ENCODE measurements at places on chromosomes 2 and 18. TPM values are rescaled to one million over a fixed set of nuclear protein-coding genes. Genes with fewer than 3 reads are reported as not detected.

Gene GAL3ST2
- 0.23 TPM for total RNA-seq

- H3K36me3 ChIP-seq = peaks cover 45% of the 10 kb centered on the region
- H3K4me3 ChIP-seq = no peak overlapping the region
- DNase-seq = no peak
- H3K4me1 ChIP-seq = no peaks in the 10 kb centered on the region
These were observed 24.3 kb downstream of the DSC2 start for GRCh38 chr18:31077878-31078277.

DNA sequence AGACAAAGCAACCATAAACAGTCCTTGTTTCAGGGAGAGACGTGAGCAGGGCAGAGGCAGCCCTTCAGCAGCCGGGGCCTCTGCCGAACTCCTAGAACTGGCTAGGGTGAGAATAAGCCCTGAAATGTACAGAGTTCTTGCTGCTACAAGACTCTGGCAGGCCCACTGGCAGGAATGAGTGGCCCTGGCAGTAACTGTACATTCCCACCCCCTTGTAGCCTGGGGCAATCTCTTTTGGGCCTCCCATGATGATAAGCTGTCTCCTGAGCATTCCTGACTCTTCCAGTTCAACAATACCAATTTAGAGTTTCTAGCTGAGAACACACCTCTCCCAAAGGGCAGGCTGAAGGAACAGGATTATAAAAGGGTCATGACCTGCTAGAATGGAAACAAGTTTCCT, 54.3 kb downstream of the HAUS1 start:
- peaks cover 16% of the 10 kb centered on the region for H3K4me1 ChIP-seq
- no peak for DNase-seq
- no peak overlapping the region for H3K4me3 ChIP-seq
- peak overlapping the region; percentile 35 for H3K27ac ChIP-seq
- no peaks in the 10 kb centered on the region for H3K27me3 ChIP-seq

Gene ASPRV1
- 0.85 TPM for total RNA-seq

Gene SDC1
- 0.30 TPM for total RNA-seq

Gene SRD5A2
- total RNA-seq = not detected

- DNase-seq = no peak
- H3K4me3 ChIP-seq = no peak overlapping the region
These were observed 243.0 kb downstream of the HDAC4 start for GRCh38 chr2:239157771-239158170.

Gene ASAP2
- total RNA-seq = 11.3 TPM

- no peaks in the 10 kb centered on the region for H3K27me3 ChIP-seq
- no peak for DNase-seq
These were observed 710 bp downstream of the DUSP19 start for GRCh38 chr2:183079139-183079775.

DNA sequence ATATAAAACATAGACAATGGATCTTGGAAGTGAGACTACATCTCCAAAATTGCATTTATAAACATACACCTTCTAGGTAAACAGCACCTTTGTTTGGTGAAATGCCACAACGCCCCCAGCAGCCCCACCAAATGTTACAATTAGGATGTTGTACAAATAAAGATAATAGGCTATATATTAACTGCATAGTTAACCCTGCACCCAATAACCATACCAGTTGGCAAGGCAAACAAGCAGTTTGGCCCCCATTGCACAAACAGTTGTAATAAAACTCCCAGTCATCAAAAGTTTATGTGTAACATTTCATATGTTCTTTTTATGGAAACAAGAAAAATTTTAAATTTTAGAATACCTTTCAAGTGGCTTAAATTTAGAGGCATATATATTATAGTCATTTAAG, 67.3 kb downstream of the PRPF40A start:
- no peak for DNase-seq
- no peak overlapping the region for H3K27ac ChIP-seq
- H3K4me1 ChIP-seq = no peaks in the 10 kb centered on the region
- H3K4me3 ChIP-seq = no peak overlapping the region
- no peaks in the 10 kb centered on the region for H3K27me3 ChIP-seq
- no peaks in the 10 kb centered on the region for H3K36me3 ChIP-seq

DNA sequence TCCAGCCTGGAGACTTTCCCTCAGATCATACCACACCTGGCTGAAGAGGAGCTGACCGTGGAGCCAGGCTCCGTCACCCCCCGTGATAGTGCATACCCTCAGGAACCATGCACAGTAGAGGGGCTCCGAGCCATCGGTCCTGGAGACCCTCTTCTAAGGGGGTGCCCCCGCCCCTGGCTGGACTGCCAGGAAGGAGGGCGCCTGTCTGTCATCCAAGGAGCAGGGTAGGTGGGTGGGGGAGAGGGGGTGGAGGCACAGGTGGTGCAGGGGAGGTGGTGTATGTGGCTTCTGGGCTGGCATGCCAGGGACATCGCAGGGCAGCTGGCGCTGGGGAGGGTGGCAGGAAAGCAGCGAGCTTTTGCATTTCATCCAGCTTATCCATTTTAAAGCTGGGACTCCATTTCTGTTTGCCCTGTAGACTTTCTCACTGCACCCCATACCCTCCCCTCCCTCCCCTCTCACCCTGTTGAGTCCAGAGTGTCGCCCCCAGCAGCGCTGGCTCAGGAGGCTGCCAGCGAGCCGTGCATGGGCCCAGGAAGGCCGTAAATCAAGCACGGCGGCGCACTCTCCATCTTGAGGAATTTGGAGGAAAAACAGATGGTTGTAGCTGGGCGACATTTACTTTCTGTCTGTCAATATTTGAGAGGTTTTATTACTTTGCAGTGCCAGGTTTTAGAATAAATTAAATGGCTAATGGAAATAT, 56.2 kb upstream of the HS6ST1 start:
- H3K27me3 ChIP-seq = no peaks in the 10 kb centered on the region
- H3K27ac ChIP-seq = no peak overlapping the region
- DNase-seq = no peak

DNA sequence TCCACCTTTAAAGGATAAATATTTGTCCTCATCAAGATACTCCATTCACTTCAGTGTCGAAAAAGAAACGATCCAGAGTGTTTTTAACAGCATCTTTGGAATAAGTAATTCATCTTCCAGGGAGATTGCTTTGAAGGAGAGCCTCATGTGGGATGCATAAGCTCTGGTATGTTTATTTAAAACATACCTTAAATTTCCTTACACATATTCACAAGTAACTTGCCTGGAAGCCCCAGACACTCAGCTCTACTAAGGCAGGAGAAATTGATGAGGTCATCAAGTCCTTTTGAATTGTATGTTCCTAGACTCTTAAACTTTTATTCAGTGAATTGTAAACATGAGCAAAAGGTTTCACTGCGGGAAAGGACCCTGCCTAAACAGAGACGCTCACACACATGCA, 103.0 kb downstream of the CDK15 start:
- no peak overlapping the region for H3K4me3 ChIP-seq
- no peaks in the 10 kb centered on the region for H3K36me3 ChIP-seq
- no peak overlapping the region for H3K27ac ChIP-seq
- no peak for DNase-seq
- peaks cover 25% of the 10 kb centered on the region for H3K27me3 ChIP-seq

GRCh38 chr2:56671973-56672569, 488.3 kb downstream of the CCDC85A start:
- H3K4me3 ChIP-seq = no peak overlapping the region
- no peaks in the 10 kb centered on the region for H3K27me3 ChIP-seq
- no peak overlapping the region for H3K27ac ChIP-seq
- H3K36me3 ChIP-seq = no peaks in the 10 kb centered on the region
- H3K4me1 ChIP-seq = no peaks in the 10 kb centered on the region

- H3K4me3 ChIP-seq = no peak overlapping the region
These were observed 13.4 kb downstream of the TNS1 start for GRCh38 chr2:217989221-217989948.

DNA sequence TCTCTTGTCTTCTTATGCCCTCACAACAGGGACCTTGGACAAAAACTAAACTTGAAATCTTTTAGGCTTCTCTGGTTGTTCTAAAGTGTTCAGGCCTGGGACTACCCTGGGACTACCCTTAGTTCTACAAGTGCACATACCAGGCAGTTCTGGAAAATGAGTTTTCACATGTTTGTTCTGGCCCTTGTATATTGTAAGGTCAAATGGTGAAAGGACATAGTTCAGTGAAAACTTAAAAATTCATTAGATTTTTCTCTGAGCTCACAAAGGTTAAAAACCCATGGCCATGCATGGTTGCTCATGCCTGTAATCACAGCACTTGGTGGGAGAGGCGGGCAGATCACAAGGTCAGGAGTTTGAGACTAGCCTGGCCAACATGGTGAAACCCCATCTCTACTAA, 875.5 kb upstream of the FAM98A start:
- H3K36me3 ChIP-seq = no peaks in the 10 kb centered on the region
- no peak overlapping the region for H3K4me3 ChIP-seq
- H3K27me3 ChIP-seq = no peaks in the 10 kb centered on the region
- no peak for DNase-seq
- no peaks in the 10 kb centered on the region for H3K4me1 ChIP-seq
- no peak overlapping the region for H3K27ac ChIP-seq

GRCh38 chr2:32895424-32895823, 51.3 kb upstream of the LTBP1 start:
- no peak for DNase-seq
- H3K27me3 ChIP-seq = no peaks in the 10 kb centered on the region
- no peaks in the 10 kb centered on the region for H3K4me1 ChIP-seq
- H3K27ac ChIP-seq = no peak overlapping the region
- H3K36me3 ChIP-seq = no peaks in the 10 kb centered on the region
- no peak overlapping the region for H3K4me3 ChIP-seq

DNA sequence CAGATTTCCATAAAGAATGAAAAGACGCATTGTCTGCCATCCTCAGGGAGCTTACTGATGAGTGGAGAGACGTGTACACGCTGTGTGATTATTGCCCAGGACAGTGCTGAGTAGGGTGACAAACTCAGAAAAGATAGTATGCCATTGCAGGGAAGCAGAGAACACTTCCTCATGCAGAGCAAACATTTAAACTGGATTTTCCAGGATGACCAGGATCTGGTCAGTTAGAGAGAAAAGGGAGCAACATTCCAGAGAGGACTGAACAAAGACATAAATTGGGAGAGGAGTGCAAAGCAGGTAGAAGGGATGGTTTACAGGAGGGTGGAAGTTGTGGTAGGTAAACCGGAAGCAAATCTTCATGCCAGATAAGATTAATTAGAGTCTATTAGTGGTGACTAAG, 2.3 kb downstream of the SLC9A2 start:
- H3K27me3 ChIP-seq = no peaks in the 10 kb centered on the region
- peaks cover 12% of the 10 kb centered on the region for H3K4me1 ChIP-seq
- H3K36me3 ChIP-seq = no peaks in the 10 kb centered on the region
- no peak for DNase-seq

GRCh38 chr2:61179701-61180639, 18.0 kb downstream of the C2orf74 start:
- H3K4me1 ChIP-seq = peaks cover 54% of the 10 kb centered on the region
- no peaks in the 10 kb centered on the region for H3K27me3 ChIP-seq
- peak overlapping the region; percentile 43 for H3K27ac ChIP-seq

Gene SPC25
- total RNA-seq = not detected

Gene APLF
- total RNA-seq = 6.4 TPM

- DNase-seq = no peak
- no peak overlapping the region for H3K27ac ChIP-seq
- peaks cover 78% of the 10 kb centered on the region for H3K36me3 ChIP-seq
These were observed 43.0 kb downstream of the NDUFAF7 start for GRCh38 chr2:37274359-37274965.

Data from heart right ventricle (tissue), 16 donors.